Glutamatergic neuron (in vitro differentiated cells): ENCODE measurements at places on chromosomes 3 and 15. TPM values are rescaled to one million over a fixed set of nuclear protein-coding genes. Genes with fewer than 3 reads are reported as not detected.

- no peaks in the 10 kb centered on the region for H3K27me3 ChIP-seq
- H3K4me1 ChIP-seq: no peaks in the 10 kb centered on the region
- no peak overlapping the region for H3K27ac ChIP-seq
- H3K36me3 ChIP-seq: no peaks in the 10 kb centered on the region
- DNase-seq: no peak
Observed at GRCh38 chr3:156635973-156636372, 38.4 kb upstream of the TIPARP start.

DNA sequence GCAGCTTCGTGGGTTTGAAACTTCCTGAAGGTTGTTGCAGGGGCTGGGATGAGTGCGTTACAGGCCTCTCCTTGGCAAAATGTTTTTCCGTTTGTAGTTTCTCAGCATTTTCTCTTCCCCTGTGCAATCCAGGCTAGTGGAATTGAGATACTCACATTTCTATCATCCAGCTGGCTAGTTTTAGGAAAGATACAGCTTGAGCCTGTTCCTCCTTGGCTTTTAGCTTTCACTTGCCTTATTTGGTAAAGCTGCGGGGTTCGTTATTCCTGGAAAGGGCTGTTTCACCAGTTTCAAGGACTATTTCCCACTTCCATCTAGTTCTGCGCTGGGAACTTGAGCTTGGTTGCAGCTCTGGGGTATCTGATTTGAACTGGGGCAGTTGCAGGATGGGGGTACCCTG is 90.3 kb downstream of the ITPR1 start:
- no peaks in the 10 kb centered on the region for H3K27me3 ChIP-seq
- H3K27ac ChIP-seq: no peak overlapping the region
- no peaks in the 10 kb centered on the region for H3K36me3 ChIP-seq

DNA sequence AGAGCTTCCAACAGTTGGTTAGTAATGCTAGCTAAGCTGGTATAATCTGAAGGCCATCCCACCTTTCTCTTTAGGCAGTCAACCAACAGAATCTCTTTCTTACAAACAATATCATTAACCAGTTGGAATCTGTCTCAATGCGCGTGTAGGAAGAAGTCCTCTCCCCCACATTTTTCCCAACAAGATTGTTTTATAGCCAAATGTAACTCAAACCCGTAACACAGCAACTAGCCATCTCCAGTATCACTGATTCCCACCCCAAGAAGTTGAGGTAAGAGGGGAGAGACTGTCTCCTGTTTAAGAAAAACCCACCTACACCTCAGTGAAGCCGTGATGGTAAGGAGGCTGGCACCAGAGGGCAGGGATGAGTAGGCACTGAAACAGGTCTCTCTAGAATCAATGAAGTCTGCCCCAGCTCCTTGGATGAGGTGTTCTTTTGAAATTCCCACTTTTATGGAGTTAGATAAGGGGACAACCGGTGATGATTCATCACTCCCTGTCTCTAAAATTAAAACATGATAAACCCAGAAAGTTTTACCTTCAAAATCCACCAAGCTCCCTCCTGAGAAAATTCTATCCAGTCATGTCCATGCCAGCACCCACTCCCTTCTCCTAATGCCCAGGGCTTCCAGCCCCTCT is 30.9 kb downstream of the CDC25A start:
- peaks cover under 1% of the 10 kb centered on the region for H3K27me3 ChIP-seq
- H3K4me1 ChIP-seq: no peaks in the 10 kb centered on the region
- no peak for DNase-seq

- H3K27me3 ChIP-seq: no peaks in the 10 kb centered on the region
- no peaks in the 10 kb centered on the region for H3K36me3 ChIP-seq
- H3K4me1 ChIP-seq: peaks cover 4% of the 10 kb centered on the region
- no peak overlapping the region for H3K27ac ChIP-seq
- no peak overlapping the region for H3K4me3 ChIP-seq
- DNase-seq: no peak
Observed at GRCh38 chr3:171446801-171447578, 13.2 kb downstream of the TNIK start.

DNA sequence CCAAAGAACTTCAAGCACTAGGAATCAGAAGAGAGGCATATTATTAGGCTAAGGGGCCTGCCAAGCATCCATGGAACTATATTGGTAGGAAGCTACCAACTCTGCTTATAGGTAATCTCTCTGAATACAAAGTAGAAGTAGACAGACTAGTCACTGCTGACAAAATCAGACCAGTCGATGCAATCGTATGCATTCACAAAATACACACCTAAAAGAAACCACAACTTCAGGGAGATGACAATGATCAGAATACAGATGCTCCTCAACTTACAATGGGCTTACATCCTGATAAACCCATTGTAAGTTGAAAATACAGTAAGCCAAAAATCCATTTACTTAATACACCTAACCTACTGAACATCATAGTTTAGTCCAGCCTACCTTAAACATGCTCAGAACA is 94.7 kb downstream of the FSIP1 start:
- H3K27ac ChIP-seq: no peak overlapping the region
- H3K4me3 ChIP-seq: no peak overlapping the region
- no peaks in the 10 kb centered on the region for H3K36me3 ChIP-seq
- no peak for DNase-seq
- H3K27me3 ChIP-seq: peaks cover 2% of the 10 kb centered on the region

DNA sequence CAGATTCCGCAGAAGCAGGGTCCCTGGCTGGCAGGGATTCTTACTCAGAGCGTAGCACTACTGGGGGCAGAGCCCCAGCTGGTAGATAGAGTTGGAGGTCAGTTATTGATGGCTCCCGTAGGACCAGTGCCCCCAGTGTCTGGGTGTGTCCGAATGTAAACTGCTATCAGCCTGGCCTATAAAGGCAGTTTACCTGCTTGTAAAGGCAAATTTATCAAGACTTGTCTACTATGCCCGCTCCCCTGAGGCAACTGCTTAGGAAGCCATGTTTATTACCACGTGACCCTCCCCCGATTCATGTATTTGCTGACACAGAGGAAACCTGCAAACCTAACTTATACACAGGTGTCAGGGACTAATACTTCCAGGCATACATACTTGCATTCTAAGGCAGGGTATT is 607 bp upstream of the PPP1R14D start:
- peaks cover 2% of the 10 kb centered on the region for H3K27me3 ChIP-seq
- no peaks in the 10 kb centered on the region for H3K36me3 ChIP-seq
- no peak for DNase-seq
- no peaks in the 10 kb centered on the region for H3K4me1 ChIP-seq
- no peak overlapping the region for H3K4me3 ChIP-seq
- H3K27ac ChIP-seq: no peak overlapping the region

DNA sequence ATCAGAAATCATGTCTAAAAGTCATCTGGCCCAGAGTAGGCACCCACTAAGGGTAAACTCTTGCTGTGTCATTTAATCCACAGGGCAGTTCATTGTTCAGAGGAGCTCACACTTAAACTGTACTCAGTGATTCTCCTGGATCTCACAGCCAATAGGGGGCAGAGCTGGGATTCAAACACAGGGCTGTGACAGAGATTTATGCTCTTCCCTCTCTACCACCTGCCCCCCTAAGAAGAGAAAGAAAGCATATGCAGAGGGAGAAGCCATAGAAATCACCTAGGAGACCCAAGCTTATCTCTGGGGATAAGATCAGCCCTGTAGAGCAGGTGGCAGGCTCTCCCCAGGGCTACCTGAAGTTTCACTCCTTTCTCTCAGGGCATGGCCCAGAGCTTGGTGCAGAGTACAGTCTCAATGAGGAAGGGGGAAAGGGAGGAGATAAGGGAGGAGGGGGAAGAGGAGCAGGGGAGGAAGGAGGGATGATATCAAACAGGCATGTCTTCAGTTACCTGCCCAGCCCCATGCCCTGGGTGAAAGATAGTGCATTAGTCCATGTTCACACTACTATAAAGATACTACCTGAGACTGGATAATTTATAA is 51.8 kb upstream of the ADPGK start:
- H3K36me3 ChIP-seq: no peaks in the 10 kb centered on the region
- H3K27me3 ChIP-seq: peaks cover 2% of the 10 kb centered on the region
- H3K4me3 ChIP-seq: peak overlapping the region; percentile 7
- H3K4me1 ChIP-seq: peaks cover 36% of the 10 kb centered on the region
- peak; percentile 42 for DNase-seq
- peak overlapping the region; percentile 92 for H3K27ac ChIP-seq

GRCh38 chr3:185420762-185421161 is 57.8 kb downstream of the MAP3K13 start:
- no peak for DNase-seq
- H3K4me1 ChIP-seq: peaks cover 23% of the 10 kb centered on the region
- H3K27ac ChIP-seq: no peak overlapping the region
- H3K4me3 ChIP-seq: no peak overlapping the region

Gene SLC28A2
- not detected for total RNA-seq

Gene TUSC7
- total RNA-seq: not detected
